ENCODE measurements at places on chromosomes 12 and 14.

- peak; percentile 11 for DNase-seq
Observed at GRCh38 chr14:68232300-68233055, 412.9 kb downstream of the RAD51B start.

DNA sequence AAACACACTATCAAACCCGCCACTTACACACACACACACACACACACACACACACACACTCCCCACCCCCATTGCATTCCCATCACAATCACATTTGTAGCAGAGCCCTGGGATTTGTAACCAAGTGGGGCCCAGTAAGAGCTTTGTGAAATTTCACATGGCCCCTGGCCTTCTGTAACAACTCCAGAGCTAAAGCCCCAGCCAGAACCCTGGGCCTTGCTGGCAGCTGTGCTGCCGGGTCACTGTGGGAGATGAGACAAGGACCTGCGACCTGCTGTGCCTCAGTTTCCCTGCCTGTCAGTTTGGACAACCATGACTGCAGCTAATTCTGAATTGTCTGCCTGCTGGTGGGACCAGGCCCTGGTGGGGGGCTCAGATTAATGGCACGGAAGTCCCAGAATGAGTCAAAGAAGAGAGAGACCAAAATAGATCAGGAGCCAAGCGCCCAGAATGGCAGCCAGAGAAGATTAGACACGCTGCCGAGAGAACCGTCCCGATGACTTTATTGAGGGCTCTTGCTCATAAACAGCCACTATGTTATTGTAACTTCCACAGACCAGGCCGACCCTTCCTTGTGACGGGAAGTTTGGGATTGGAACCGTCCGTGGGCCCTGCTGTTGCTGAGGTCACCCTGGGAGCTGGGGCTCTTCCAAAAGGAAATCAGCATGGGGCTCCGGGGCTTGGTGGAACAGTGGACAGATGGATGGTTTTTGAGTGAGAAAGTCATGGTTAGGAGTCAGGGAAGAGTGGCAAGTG is 123.1 kb downstream of the ZFP36L1 start:
- no peak for DNase-seq

GRCh38 chr12:1469070-1469469 is 125.3 kb downstream of the FBXL14 start:
- no peak for DNase-seq

- no peak for DNase-seq
Observed at GRCh38 chr14:44785096-44785495, 176.7 kb downstream of the KLHL28 start.

- DNase-seq = no peak
Observed at GRCh38 chr12:53389702-53390101, 9.7 kb downstream of the SP1 start.
